ENCODE measurements at places on chromosomes 7 and 10. TPM values are rescaled to one million over a fixed set of nuclear protein-coding genes. Genes with fewer than 3 reads are reported as not detected.

OR6V1 gene
- polyA plus RNA-seq = not detected

RARRES2 gene
- not detected for polyA plus RNA-seq

ADCY1 gene
- 0.18 TPM for polyA plus RNA-seq

PAPSS2 gene
- 0.13 TPM for polyA plus RNA-seq

DNAJC12 gene
- not detected for polyA plus RNA-seq

FOXI2 gene
- not detected for polyA plus RNA-seq

WDR91 gene
- 5.9 TPM for polyA plus RNA-seq

ACTL6B gene
- polyA plus RNA-seq = not detected

NXPH1 gene
- polyA plus RNA-seq = not detected

LRRC18 gene
- polyA plus RNA-seq = 0.58 TPM

TEX47 gene
- polyA plus RNA-seq = not detected

CPA4 gene
- not detected for polyA plus RNA-seq

RET gene
- 0.05 TPM for polyA plus RNA-seq

PPP1R3A gene
- polyA plus RNA-seq = not detected

SPDYE2 gene
- 1.2 TPM for polyA plus RNA-seq

SPACDR gene
- 0.78 TPM for polyA plus RNA-seq

CLRN3 gene
- polyA plus RNA-seq = not detected

TMEM213 gene
- not detected for polyA plus RNA-seq

TET1 gene
- polyA plus RNA-seq = 1.0 TPM

PALD1 gene
- polyA plus RNA-seq = 0.08 TPM

SPDYE9 gene
- polyA plus RNA-seq = 0.19 TPM

FZD8 gene
- polyA plus RNA-seq = not detected

SAP25 gene
- polyA plus RNA-seq = 0.73 TPM

NACAD gene
- not detected for polyA plus RNA-seq

RHBDD2 gene
- polyA plus RNA-seq = 66.0 TPM

NAT16 gene
- not detected for polyA plus RNA-seq

LIPJ gene
- polyA plus RNA-seq = not detected

RSPH10B gene
- polyA plus RNA-seq = not detected

CPED1 gene
- polyA plus RNA-seq = 3.8 TPM

INSYN2A gene
- not detected for polyA plus RNA-seq

NT5C2 gene
- polyA plus RNA-seq = 50.1 TPM

GPC2 gene
- polyA plus RNA-seq = 0.23 TPM

HTR5A gene
- not detected for polyA plus RNA-seq

MOSPD3 gene
- polyA plus RNA-seq = 14.4 TPM

CRPPA gene
- 0.79 TPM for polyA plus RNA-seq

RPEL1 gene
- not detected for polyA plus RNA-seq

LIPF gene
- not detected for polyA plus RNA-seq

PTPN20 gene
- 1.4 TPM for polyA plus RNA-seq

PIK3AP1 gene
- 174 TPM for polyA plus RNA-seq

MMP21 gene
- polyA plus RNA-seq = not detected

SRRM3 gene
- not detected for polyA plus RNA-seq

NPTX2 gene
- not detected for polyA plus RNA-seq

ENTPD1 gene
- 48.0 TPM for polyA plus RNA-seq

Data from IgD-negative memory B cell (primary cell).